ENCODE measurements at places on chromosomes 11 and 22.

DNA sequence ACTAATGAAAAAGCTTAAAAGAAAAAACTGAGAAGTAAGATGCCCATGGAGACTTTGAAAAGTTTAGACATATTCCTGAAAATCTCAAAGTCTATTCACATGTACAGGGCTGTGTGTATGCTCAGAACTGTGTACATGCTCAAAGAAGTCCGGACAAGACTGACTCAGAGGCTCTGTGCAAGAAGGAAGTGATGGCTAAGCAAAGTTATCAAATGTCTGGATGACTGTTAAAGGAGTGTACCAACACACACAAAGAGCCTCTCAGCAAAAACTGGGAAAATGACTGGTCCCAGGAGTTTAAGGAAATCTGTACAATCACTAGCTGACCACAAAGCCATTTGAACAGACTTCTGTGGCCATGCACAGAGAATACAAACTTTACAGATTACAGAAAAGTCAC is 33.1 kb upstream of the ARHGAP32 start:
- no peak for DNase-seq

DNA sequence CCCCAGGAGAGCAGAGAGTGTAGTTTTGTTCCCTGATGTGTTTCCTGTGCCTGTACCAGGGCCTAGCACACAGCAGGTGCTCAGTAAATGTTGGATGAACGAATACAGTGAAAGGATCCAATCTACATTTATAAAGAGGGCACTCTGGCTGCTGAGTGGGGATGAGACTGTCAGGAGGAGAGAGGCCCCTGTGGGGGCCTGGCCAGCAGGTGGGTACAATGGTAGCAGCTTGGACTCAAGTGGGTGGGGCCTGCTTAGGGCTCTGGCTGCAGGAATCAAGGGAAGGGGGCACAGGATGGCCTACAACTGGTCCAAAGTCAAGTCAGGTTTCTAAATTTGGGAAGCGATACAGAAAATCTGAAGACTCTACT is 156.6 kb upstream of the GRK3 start:
- no peak for DNase-seq

GRCh38 chr22:43931771-43932170 is 8.2 kb downstream of the PNPLA3 start:
- no peak for DNase-seq

DNA sequence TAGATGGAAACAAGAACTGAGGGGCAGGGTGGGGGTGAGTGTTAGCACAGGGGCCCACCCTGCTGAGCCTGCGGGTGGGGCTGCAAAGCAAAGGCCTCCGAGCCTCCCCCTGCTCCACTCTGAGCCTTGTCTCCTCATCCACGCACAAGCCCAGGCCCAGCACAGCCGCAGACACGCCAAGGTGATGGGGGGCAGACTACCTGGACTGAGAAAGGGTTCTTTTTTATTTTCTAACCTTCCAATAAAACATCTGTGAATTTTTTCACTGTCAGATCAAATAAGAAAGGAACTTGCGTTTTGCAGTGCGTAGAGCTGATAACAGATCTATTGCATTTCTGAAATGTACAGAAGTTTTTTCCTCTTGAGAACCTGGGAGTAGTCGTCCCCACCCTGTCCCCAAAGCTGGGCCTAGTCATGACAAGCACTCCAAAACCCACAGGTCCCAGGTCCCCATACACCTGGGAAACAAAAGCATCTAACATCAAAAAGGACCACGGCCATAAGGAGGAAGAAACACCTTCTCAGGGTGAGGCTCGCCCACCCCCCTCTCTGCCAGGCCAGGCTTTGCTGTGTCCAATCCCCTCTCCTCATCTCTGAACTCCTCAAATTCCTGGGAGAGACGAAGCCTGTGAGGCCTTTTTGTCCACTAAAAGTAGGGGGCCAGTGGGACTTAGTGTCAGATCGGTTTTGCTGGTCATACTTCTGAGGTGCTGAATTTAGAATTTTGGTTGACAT is 22.7 kb upstream of the CD5 start:
- DNase-seq = no peak

DNA sequence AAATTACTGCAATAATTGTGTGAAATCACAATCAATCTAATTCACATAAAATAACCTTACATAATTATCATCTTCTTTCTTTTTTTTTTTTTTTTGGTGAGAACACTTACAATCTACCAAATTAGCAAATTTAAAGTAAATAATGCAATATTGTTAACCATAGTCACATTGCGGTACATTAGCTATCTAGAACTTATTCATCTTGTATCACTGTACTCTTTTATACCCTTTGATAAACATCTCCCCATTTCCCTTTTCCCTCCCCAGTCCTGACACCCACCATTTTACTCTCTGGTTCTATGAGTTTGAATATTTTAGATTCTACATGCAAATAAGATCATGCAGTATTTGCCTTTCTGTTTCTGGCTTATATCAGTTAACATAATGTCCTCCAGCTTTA is 24.0 kb upstream of the PRAME start:
- DNase-seq = no peak

DNA sequence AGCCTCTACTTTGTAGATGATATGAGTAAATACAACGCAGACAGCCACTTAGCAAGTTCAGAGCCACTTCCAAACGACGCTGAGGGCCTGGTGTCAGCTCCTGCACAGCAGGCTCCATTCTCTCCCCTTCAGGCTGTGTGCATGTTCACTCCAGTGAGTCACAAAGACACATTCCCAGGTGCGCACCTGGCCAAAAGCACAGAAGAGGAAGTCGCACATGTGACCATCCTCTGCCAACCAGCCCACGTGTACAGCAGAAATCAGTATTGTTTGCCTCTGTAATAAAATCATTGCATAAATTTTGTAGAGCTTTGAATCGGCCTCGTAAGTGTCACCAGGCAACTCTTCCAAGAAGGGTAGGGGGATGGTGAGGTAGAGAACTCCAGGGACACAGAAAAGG is 19.5 kb upstream of the TPH1 start:
- no peak for DNase-seq
